ENCODE measurements at places on chromosomes 5 and 9.

GRCh38 chr9:95090871-95091577, 226.5 kb downstream of the FANCC start:
- DNase-seq, result no peak

DNA sequence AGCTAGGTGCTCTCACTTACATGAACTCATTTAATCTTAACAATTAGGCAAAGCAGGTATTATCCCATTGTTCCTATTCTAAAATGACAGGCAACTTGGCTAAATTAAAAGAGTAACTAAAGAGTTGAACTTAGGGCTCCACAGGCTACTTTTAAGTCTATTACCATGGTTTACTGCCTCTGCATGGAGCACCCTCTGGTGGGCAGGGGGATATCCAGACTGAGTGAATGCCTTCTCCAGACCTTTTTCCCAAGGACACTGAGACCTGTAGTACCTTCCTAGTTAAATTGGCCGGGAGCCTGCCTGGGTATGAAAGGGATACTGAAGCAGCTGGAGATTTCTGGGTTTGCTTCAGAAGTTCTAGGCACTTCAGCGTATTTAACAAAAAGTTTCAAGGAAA, 238.1 kb downstream of the ELAVL2 start:
- DNase-seq, result no peak

GRCh38 chr9:12784461-12785259, 9.8 kb downstream of the LURAP1L start:
- peak; percentile 73 for DNase-seq

GRCh38 chr5:5572976-5573797, 150.7 kb downstream of the ICE1 start:
- DNase-seq, result no peak

GRCh38 chr9:33129251-33129885, 37.8 kb downstream of the B4GALT1 start:
- DNase-seq, result no peak

GRCh38 chr9:84366683-84367082, 26.1 kb upstream of the SLC28A3 start:
- DNase-seq, result no peak

GRCh38 chr9:103188781-103189350, 193.7 kb downstream of the CYLC2 start:
- no peak for DNase-seq

- DNase-seq, result peak; percentile 77
Observed at GRCh38 chr9:79189511-79189924, 382.2 kb upstream of the TLE4 start.

DNA sequence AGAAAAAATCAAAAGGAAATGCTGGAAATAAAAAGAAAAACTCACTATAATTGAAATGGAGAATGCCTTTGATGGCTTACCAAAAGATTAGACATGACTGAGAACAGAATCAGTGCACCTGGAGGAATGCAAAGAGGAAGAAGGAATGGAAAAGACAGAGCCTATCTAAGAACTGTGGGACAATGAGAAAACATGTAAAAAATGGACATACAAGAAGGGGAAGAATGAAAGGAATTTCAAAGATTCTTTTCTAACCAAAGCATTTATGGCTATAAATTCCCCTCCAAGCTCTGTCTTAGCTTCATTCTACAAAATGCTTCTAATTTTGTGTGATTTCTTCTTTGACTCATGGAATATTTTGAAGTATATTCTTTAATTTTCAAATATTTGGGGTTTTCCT, 47.5 kb upstream of the CLK4 start:
- peak; percentile 13 for DNase-seq

- DNase-seq, result no peak
Observed at GRCh38 chr9:102000956-102001355, 262.5 kb upstream of the GRIN3A start.

- DNase-seq, result no peak
Observed at GRCh38 chr5:179345433-179346321, at the start of gene ADAMTS2. TSS of gene ADAMTS2 (minus strand) at chr5:179345461. CDS start at chr5:179345328, 133 bp downstream.

DNA sequence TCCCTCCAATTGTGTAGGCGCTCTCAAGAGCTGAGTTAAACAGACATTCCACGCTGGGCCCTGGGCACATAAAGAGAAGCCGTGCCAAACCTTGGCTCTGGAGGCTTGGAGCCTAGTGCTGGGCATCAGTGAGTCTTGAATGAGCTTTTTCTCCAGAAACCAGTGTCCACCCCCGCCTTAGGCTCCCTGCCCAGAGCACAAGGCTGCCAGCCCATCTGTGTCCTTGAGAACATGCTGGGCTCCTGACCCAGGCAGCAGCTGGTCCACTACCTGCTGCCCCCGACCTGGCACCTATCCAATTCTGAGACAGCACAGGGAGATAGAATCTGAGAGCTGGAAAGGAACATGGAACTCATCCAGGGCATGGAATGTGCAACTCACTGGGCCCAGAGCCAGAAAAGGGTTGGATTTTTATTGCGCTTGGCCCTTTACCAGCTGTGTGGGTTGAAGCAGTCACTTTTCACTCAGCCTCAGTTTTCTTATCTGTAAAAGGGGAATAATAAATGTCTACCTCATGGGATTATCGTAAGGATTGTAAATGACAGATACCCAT, 92.4 kb upstream of the CPLX2 start:
- DNase-seq, result no peak

GRCh38 chr9:95024097-95024671, 293.3 kb downstream of the FANCC start:
- no peak for DNase-seq

- DNase-seq, result no peak
Observed at GRCh38 chr5:167528651-167529050, 762.8 kb upstream of the WWC1 start.

GRCh38 chr9:91522481-91522880, 98.8 kb upstream of the NFIL3 start:
- DNase-seq, result no peak

DNA sequence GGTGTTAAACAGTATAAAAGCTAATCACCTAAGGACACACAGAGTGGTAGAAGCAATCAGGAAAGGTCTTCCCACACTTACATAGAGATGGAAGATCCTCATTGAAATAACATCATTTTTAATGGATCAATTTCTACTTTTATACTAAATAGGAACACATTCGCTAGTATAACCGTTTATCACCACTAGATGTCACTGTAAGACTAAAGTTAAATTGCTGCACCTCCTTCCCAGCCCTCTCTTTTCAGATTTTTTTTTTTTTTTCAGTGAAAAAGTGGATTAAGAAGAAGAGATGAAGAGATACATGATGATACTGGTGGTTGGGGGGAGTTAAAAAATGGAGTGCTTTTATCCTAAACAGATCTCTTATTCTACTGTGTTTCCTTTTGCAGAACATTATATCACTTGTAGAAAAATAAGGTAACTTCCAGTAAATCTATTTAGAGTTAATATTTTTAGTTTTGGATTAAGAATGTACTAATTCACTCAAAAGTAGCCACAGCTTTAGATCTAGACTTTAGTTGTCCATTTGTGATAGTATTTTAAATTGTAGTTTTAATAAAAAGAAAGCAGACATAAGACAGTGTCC, 116.9 kb upstream of the ARRDC3 start:
- DNase-seq, result peak; percentile 29

DNA sequence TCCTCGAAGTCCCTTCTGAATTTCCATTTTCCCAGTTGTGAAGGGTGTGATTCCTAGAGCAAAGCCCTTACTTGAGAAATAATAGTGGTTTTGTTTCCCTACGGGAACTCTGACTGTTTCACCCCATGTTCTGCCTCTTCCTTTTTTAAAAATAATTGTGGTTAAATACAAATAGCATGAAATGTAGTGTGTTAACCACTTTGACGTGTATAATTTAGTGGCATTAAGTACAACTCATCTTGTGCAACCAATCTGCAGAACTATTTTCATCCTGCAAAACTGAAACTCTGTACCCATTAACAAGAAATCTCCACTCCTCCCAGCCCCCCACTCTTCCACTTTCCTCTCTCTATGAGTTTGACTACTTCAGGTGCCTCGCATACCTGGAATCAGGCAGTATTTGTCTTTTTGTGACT, 35.6 kb upstream of the HAND1 start:
- DNase-seq, result peak; percentile 34

- DNase-seq, result no peak
Observed at GRCh38 chr5:179930788-179931473, 23.2 kb upstream of the TBC1D9B start.
